Tibial artery (tissue), 4 donors: ENCODE measurements at places on chromosomes 6 and 20.

DNA sequence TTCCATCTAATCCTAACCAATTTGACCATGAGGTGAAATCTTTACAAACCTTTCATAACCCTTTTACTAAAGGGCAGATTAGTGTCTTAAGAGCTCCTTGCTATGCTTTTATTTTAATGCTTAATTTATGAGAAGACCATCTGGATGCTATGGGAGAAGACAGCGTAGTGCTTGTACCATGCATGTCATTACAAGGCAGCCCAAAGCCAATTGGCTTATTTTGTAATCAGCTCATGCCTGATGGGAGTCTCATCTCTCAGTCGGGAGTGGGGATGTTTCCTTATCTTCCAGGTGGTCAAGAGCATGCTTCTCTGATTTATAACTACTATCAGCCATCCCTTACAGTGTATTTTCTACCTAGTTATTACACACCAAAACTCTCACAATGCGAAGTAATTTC lies 304.7 kb downstream of the FARS2 start:
- DNase-seq, result no peak

- no peak for DNase-seq
Measured at GRCh38 chr6:74654296-74654695, 551.6 kb downstream of the COL12A1 start.

DNA sequence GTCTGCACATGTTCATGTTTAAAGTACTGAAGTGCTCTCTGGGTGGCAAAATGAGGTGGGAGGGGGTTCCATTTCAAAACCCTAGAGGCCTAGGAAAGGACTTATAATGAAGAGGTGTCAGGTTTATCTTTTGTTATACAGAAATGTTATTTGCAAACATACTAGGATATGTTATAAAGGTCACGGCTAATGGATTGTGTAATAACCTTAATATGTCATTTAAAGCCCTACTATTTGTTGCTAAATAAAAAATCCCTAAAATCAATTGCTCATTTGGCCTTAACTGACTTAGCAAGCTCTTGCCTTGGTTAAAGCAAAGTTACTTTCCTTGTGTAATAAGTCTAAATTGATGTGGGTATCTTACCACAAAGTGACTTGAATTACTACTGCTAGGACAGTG lies 8.8 kb downstream of the NKX2-4 start:
- no peak for DNase-seq

GRCh38 chr6:16755544-16755943 lies 5.7 kb downstream of the ATXN1 start:
- DNase-seq, result no peak

GRCh38 chr6:146169872-146170271 lies 141.0 kb downstream of the GRM1 start:
- DNase-seq, result no peak

- DNase-seq, result no peak
Measured at GRCh38 chr20:21182832-21183563, 57.1 kb downstream of the KIZ start.

DNA sequence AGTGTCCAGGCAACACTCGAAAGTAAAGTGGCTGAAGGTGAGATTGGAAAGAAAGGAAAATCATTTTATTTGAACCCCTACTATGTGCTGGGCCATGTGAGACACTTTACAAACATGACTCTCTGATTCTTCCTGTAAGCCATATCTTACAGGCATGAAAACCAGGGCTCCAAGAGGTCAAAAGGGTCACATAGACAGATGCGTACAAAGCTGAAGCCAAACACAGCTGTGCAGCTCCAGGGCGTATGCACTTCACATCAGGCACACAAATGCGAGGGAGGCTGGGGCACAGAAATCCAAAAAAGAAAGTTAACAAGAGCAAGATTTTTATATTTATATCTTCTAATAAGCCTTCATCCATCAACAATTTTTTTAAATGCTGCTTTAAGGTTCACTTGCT lies 176.5 kb downstream of the PHACTR1 start:
- DNase-seq, result no peak
